ENCODE measurements at places on chromosomes 1 and 21. TPM values are rescaled to one million over a fixed set of nuclear protein-coding genes. Genes with fewer than 3 reads are reported as not detected.

NBPF10 gene
- total RNA-seq = 1.6 TPM

DPT gene
- 74.6 TPM for total RNA-seq

FBXO2 gene
- total RNA-seq = 0.52 TPM

FAM177B gene
- not detected for total RNA-seq

DCDC2B gene
- total RNA-seq = not detected

IL12RB2 gene
- total RNA-seq = 3.1 TPM

SH3BGRL3 gene
- 4.2 TPM for total RNA-seq

SPATA45 gene
- total RNA-seq = 1.6 TPM

SAMD13 gene
- 13.0 TPM for total RNA-seq

MTARC1 gene
- total RNA-seq = 5.2 TPM

MARCKSL1 gene
- 31.8 TPM for total RNA-seq

LCE1C gene
- not detected for total RNA-seq

GBP6 gene
- total RNA-seq = not detected

TCEA3 gene
- total RNA-seq = 314 TPM

OR2M3 gene
- total RNA-seq = not detected

SPAG17 gene
- 0.52 TPM for total RNA-seq

B3GALNT2 gene
- 48.5 TPM for total RNA-seq
